Activated naive CD4-positive, alpha-beta T cell (primary cell): ENCODE measurements at places on chromosomes 12 and 14.

GRCh38 chr12:122023339-122024131 lies 1.9 kb downstream of the BCL7A start:
- DNase-seq = no peak

- DNase-seq = no peak
These were observed 196.3 kb downstream of the TSPAN9 start for GRCh38 chr12:3273409-3273853.

GRCh38 chr12:33575346-33575745 lies 135.7 kb upstream of the SYT10 start:
- no peak for DNase-seq

- DNase-seq = no peak
These were observed 94.0 kb downstream of the ESR2 start for GRCh38 chr14:64200170-64200569.

DNA sequence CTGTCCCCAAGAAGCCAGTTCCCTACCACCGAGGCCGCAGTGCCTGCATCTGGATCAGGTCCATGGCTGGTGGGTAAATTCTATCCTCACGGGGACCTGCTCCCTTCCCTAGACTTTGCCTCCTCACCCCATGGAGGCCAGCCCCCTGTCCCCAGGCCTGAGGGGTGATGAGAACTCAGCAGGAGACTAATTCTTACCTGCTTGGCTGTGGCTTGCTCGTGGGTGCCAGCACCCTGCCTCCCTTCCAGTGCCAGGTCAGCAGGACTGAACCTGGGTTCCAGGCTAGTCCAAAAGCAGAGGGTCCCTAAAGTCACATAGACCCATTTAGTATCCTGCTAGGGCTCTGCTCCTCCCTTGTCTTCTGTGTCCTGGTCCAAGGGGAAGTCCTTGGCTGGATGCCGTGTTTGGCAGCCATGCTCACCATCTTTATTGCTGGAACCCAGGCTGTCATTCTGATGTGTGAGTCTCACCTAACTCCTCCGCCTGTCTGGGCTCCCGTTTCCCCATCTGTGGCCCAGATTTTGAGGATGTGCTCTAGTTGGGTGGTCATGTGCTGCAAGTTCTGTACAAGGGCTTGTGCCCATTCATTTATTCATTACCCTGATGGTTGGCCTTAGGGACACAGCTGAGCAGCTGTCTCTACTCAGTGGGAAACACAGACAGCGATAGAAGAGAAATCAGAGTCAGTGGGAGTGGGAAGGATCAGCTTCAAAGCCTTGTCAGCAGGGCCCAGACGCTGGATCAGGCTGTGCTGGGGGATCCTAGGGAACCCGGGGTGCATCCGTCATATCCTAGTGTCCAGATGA lies 949 bp downstream of the PLBD2 start:
- DNase-seq = no peak
